ENCODE measurements at places on chromosomes 2 and 18.

DNA sequence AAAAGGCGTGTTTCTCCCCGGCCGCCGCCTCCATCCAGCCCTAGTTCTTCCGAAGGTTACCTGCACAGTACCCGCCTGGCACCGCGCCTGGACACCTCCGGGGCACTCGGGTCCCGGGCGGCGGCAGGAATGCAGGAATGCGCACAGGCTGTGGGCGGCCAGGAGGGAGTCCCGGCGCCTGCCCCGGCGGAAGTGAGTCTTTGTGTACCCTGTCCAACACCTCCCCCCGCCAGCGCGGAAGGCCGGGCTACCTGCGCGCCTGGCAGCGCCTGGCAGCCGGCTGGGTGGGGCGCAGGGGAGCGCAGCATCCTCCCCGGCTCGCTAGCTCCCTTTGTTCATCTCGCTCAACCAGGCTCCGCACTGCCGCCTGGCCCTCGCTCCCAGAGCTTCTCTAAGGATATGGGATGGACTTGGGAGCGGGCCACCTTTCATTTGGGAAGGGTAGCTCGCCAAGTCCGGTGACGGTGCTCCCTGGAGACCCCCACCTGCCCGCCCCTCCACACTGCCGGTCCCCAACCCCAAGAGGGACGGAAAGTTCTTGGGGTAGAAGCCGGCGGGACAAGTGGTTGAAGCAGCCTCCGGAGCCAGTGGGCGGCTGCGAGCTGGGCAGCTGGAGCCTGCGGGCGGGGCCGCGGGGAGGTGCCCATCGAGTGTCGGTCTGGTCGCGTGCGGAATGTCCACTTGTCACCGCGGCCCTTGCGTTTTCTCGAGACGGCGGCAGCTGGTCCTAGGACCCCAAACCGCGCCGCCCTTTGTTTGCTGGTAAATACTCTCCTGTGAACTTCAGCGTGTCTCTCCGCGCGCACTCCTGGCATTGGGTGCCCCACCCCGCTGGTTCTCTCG is 1.2 kb upstream of the ST6GAL2 start:
- DNase-seq = peak; percentile 49

GRCh38 chr2:189685540-189686229 is 11.2 kb downstream of the ANKAR start:
- DNase-seq = peak; percentile 72

DNA sequence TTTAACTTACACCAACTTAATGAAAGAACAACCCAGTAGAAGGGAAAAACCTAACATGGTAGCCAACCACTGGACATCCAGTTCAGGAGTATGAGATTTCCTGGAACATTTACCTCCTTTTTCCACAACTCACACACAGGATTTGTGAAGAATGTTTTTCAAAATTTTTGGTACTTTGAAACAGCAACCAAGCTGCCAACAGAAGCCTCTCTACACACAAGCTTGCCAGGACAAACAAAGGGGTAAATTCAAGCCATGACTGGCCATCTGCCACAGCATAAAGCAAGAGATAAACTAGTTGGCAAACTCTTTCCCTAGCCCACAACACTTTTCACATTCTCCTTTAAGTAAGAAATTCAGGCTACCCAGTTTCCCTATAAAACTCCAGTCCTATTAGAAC is 21.4 kb downstream of the MGAT4A start:
- no peak for DNase-seq

DNA sequence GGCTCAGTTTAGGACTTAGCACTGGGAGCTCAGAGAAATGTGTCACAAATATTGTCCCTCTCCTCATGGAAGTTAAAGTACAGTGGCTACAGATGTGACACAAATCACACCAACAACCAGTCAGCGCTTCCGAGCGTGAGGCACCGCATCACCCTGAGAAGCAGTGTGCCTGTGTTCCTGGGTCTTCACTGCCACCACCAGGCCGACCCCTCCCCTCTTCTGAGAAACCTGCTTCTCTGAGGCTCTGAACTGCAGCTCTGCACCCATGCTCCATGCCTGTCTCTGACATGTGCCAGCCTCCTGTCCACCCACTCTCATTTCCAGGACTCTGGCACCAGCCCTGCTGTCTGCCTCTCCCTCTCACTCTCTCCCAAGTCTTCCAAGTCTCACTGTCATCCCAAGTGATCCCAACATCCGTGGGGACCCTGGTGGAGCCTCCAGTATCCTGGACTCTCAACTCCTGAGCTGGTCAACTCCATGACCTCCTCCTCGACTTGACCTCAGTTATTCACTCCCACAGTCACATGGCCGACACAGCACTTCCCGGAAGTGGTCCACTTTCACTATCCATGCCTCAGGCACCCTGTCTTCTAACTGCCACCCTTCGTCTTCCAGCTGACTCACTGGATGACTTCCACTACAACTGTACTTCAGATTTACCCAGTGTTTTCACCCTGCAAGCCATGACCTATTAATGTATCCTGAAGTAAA is 73.5 kb downstream of the FBXO15 start:
- no peak for DNase-seq

DNA sequence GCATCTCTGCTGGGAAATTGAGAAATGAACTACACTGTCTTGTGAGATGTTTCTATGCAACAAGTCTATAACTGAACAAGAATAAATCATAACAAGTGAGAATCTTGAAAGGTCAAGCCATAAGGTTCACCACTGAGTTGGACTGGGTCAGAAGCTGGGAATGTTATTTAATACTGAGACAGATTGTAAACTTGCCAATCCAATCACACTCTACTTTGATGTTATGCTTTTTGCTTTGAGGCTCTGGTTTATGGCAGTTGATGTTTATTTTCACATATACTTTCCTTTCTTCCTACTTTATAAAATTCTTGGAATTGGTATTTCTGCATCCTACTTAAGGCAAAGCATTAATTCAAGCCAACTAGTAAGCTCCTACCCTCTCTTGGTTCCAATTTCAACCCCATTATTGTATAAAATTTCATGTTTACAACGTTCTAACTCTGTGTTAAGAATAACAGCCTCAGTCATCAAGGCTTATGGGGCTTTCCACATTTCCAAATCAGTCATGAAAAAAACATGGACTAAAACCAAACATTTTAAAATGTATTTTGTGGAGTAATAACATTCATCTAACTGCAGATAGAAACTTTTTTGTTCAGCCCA is 533.4 kb downstream of the NYAP2 start:
- DNase-seq = no peak

GRCh38 chr2:207624185-207625013 is 795 bp downstream of the METTL21A start:
- peak; percentile 72 for DNase-seq

- no peak for DNase-seq
Observed at GRCh38 chr18:7681298-7681697, 114.2 kb downstream of the PTPRM start.

DNA sequence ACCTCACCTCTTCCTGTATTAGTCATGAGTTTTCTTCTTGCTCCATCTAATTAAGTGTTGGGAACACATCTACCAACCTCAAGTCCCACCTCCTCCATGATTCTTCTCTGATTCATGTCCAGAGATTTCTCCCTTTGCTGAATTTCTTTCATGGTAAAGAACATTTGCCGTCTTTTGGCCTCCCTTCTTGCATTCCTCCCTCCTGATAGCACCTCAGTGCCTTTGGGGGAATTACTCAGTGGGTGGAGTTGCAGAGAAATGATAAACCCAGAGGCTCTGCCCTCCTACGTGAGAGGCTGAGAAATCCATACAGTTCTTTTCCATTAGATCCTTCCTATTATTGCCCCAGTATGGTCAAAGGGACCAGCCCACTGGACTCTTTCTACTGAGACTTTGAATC is 651.9 kb downstream of the SLC4A3 start:
- peak; percentile 75 for DNase-seq

- DNase-seq = no peak
Observed at GRCh38 chr2:66526180-66526579, 91.3 kb downstream of the MEIS1 start.

GRCh38 chr2:174577967-174578589 is 19.5 kb downstream of the WIPF1 start:
- DNase-seq = peak; percentile 83

GRCh38 chr2:201532686-201533304 is 81.3 kb downstream of the STRADB start:
- peak; percentile 92 for DNase-seq

GRCh38 chr2:127643439-127644065 is 2.4 kb upstream of the GPR17 start:
- DNase-seq = no peak

GRCh38 chr18:32730620-32731091 is 42.2 kb downstream of the KLHL14 start:
- DNase-seq = peak; percentile 43

DNA sequence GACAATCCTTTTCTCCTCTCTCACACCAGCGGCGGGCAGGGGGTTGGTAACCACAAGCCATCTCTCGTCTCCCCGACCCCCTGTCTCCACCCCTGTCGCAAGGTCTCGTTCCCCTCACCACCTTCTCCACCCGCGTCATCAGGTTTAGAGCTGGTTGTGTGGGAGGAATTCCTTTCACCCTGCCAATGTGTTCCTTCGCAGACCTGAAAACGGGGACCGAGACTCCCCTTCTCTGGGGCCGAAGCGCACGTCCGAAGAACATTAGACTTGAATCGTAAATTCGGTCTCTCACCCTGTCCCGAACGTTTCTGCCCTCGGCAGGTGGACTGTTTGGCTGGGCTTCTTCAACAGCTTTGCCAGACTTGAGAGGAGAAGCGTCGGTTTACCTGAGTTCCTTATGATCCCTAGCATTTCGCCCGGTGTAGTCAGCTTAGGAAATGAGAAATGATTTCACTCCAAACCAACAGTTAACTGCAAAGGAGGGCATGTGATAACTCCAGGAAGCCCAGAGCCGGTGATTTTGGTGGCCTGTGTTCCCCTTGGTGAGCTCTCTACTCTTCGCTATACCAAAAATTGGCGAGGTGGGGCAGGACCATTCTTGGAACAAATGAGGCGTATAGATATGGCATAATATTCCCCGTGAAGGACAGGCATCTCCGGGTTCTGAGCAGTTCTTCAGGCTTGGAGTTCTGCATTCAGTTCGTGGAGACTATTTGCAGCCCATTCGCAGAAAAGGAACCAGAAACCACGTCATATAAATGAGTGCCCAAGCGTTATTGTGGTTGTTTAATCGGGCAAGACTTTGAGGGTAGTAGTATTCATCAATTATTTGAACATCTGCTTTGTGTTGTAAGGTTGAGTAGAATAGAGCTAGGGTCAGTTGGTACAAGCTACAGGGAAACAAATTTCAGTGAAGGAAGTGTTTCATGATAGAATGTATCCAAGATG is 694 bp downstream of the CFAP36 start:
- DNase-seq = peak; percentile 2

GRCh38 chr18:8422391-8422790 is 186.8 kb upstream of the RAB12 start:
- no peak for DNase-seq

GRCh38 chr2:168272225-168272624 is 24.8 kb upstream of the STK39 start:
- DNase-seq = no peak

GRCh38 chr2:163711699-163712098 is 24.1 kb downstream of the FIGN start:
- no peak for DNase-seq

GRCh38 chr18:34117319-34117718 is 107.4 kb downstream of the NOL4 start:
- no peak for DNase-seq

DNA sequence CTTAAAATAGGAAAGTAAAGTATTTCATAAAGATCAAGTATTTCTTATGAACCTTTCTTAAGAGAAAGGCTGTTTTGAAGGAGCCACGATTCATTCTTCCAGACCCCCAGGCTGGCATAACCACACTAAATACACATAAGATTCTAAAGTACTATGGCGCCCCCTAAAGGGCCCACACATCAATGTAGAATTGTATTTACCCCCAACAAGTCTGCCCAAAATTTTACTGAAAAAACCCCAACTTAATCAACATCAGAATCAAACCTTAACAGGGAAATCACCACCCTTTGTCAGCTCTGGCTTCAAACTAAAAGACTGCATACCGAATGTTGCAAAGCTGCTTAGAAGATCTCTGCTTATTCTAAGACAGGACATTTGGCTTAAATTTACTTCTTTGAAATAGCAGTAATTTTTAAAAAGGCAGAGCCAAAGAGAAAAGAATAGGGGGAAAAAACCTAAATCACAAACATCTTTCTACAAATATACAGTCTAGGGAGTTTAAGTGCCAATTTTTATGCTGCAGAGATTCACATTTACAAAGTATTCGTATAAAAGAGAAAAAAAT is 20.4 kb upstream of the BCL2 start:
- peak; percentile 61 for DNase-seq

GRCh38 chr2:156779416-156780120 is 343.4 kb downstream of the GPD2 start:
- no peak for DNase-seq

GRCh38 chr18:9321017-9321452 is 13.5 kb upstream of the TWSG1 start:
- DNase-seq = peak; percentile 72

DNA sequence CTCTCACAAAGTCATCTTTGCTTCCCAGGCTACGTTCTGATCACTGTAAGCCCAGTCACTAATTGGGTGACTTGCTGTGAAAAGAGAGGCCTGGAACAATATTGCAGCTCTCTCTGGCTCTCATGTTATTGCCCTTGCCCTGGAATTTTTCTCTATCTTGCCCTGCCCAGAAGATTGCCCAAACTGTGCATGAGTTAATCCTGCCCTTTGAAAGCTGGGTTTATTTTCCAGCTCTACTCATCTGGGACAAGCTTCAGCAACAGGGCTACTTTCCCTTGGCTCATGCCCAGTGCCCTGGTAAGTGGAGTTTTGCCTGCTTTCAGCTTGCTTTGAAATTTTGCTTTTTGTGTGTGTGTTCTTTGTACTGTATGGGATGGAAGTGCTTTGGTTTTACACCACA is 6.9 kb upstream of the EHBP1 start:
- DNase-seq = no peak

- no peak for DNase-seq
Observed at GRCh38 chr2:6744038-6744437, 121.7 kb downstream of the CMPK2 start.

DNA sequence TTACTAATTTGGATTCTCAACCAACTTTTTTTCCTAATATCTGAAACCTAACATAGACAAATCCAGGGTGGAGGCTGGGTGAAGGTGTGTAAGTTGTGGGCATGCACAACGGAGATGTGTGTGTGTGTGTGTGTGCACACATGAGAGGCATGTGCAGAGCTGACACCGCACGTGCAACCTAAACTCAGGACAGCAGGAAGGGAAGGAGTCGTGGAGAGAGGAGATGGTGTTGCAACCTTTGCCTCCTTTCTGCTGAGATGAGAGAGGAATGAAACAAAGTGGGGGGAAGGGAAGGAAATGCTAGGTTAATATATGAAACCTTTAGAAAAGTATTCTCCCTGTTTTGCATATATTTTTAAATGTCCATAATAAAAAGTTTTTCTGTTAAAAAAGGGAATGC is 64.7 kb downstream of the KCTD1 start:
- no peak for DNase-seq

DNA sequence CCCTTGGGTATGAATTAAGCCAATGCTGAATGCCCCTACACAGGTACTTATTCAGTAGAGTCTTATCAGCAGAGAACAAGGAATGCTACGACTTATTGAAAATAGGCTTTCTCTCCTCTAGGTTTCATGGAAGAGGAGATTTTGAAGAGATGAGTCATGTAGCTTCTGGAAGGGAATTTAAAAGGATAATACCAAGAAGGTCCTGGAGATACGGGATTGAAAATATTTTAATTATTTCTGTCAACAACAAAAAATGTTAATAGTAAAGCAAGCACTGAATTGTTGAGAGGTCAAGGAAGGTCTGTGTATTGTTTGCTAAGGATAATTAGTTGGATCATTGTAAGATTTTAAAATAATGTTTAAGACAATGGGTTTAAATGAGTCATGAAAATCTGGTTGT is 293.0 kb upstream of the SPHKAP start:
- no peak for DNase-seq
